ENCODE measurements at places on chromosomes 3 and 15. TPM values are rescaled to one million over a fixed set of nuclear protein-coding genes. Genes with fewer than 3 reads are reported as not detected.

- no peak overlapping the region for H3K4me3 ChIP-seq
- H3K27ac ChIP-seq = no peak overlapping the region
- no peaks in the 10 kb centered on the region for H3K4me1 ChIP-seq
- peaks cover 2% of the 10 kb centered on the region for H3K27me3 ChIP-seq
- DNase-seq = no peak
Measured at GRCh38 chr3:24377218-24377993, 117.2 kb downstream of the THRB start.

DNA sequence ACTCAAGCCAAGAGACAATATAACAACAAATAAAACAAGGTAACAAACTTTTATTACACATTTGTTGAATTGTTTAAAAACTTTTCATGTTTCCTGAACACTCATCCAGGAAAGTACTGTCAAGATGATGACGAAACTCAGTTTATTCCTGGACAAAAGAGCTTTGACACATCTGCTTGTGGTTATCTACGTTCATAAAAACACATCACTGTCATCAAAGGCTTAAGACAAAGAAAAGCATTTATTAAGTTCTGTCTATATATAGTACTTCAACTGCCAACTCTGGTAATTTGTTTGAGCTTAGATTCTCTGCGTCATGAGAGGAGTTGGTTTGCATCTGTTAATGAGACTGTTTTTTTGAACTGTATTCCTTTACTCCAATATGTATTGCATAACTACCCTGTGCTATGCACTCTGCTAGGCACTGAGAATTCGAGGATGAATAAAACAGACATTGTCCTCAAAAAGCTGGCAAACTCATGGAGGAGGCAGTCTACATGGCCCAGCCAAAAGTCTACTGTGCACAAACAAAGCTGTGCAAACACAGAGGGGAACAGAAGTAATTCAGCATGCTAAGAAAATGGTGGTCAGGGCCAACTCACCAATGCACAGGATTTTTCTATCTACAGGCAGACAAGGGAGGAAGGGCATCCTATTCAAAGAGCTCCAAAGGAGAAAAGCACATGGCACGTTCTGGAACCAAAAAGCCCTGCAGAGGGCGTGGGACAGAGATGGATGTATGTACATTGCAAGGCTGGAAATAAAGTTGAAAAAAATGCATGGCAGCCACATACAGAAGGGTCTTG lies 21.5 kb downstream of the PLD1 start:
- H3K4me1 ChIP-seq = no peaks in the 10 kb centered on the region
- peaks cover 2% of the 10 kb centered on the region for H3K27me3 ChIP-seq
- no peak overlapping the region for H3K4me3 ChIP-seq
- no peak overlapping the region for H3K27ac ChIP-seq
- no peaks in the 10 kb centered on the region for H3K36me3 ChIP-seq

DNA sequence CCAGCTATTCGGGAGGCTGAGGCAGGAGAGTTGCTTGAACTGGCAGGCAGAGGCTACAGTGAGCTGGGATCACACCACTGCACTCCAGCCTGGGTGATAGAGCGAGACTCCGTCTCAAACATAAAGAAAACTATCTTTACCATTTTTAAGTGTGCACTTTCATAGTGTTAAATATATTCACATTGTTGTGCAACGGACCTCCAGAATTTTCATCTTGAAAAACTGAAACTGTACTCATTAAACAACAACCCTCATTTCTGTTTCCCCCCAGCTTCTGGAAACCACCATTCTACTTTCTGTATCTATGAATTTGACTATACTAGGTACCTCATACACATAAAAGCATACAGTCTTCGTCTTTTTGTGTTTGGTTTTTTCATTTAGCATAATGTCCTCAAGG lies 375.1 kb downstream of the SHQ1 start:
- no peaks in the 10 kb centered on the region for H3K27me3 ChIP-seq
- H3K36me3 ChIP-seq = peaks cover 1% of the 10 kb centered on the region

MSL2 gene
- 40.6 TPM for total RNA-seq

ONECUT1 gene
- total RNA-seq = not detected
